ENCODE measurements at places on chromosomes 12 and 14.

- DNase-seq = no peak
Measured at GRCh38 chr12:65016881-65017650, 104.0 kb downstream of the WIF1 start.

DNA sequence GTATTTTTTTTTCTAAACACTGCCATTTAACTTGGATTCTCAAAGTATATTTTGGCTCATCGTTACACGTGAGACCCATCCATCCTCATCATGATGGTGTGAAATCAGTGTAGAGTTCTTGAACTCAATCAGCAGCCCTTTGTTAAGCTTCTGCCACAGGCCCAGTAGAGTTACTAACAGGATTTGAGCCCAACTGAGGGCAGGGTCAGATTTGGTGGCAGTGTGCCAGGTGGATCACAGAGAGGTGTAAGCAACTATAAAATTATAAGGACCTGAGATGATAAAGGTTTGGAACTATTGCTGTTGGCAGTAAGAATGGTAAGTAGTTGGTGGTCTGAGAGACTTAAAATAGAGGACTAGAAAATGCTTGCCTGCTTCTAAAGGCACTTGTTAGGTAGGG lies 72.8 kb downstream of the RASSF8 start:
- DNase-seq = no peak

DNA sequence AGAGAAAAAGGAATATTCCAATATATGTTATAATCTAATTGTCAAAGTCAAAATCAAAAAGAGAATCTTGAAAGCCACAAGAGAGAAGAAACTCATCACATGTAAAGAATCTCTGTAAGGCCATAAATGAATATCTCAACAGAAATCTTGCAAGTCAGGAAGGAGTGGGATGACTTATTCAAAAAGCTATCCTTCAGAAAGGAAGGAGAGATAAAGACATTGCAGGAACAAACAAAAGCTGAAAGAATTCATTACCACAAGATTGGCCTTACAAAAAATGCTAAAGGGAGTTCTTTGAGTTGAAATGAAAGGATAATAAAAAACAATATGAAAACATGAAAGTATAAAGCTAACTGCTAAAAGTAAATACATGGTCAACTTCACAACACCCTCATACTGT lies 286.8 kb downstream of the LRIG3 start:
- DNase-seq = no peak

DNA sequence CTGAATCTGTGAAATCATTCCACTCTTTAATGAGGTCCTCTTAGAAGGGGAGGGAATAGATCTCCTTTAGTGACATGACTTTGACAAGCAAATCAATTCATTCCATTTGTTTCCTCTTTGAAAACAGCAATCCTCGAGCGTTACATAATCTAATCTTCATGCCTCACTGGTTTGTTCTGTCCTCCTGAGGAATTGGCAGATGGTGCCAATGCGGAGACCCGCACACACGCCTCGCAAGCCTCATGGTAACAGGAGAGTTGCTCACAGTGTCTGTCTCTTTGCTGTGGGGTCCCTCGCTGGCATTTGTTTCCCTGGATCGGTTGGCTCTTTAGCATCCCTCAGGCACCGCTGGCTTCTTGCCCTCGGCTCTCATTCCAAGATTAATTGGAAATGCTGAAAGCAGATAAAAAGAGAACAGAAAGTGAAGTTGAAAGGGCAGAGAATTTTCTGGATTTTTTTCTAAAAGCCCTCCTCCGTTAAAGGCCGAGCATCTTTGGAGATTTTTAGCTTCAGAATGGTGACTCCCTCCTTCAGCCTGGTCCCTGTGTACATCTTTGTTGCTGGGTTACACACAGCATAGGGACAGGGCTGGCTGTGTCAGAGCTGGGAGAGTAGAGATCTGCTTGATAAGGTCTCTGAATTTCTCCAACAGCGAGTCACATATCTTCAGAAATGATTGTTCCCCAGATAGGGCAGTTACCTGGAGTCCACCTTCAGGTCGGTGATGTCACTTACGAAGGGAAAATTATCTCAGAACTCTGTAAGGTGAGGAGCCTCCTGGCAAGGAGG lies 10.1 kb upstream of the CABP1 start:
- no peak for DNase-seq

- DNase-seq = no peak
Measured at GRCh38 chr14:89085737-89086382, 261.4 kb downstream of the TTC8 start.

GRCh38 chr12:82407481-82407880 lies 49.2 kb downstream of the METTL25 start:
- DNase-seq = no peak

GRCh38 chr12:103455020-103455763 lies 40.6 kb downstream of the C12orf42 start:
- no peak for DNase-seq

GRCh38 chr12:47822863-47823262 lies 3.2 kb upstream of the HDAC7 start:
- no peak for DNase-seq

DNA sequence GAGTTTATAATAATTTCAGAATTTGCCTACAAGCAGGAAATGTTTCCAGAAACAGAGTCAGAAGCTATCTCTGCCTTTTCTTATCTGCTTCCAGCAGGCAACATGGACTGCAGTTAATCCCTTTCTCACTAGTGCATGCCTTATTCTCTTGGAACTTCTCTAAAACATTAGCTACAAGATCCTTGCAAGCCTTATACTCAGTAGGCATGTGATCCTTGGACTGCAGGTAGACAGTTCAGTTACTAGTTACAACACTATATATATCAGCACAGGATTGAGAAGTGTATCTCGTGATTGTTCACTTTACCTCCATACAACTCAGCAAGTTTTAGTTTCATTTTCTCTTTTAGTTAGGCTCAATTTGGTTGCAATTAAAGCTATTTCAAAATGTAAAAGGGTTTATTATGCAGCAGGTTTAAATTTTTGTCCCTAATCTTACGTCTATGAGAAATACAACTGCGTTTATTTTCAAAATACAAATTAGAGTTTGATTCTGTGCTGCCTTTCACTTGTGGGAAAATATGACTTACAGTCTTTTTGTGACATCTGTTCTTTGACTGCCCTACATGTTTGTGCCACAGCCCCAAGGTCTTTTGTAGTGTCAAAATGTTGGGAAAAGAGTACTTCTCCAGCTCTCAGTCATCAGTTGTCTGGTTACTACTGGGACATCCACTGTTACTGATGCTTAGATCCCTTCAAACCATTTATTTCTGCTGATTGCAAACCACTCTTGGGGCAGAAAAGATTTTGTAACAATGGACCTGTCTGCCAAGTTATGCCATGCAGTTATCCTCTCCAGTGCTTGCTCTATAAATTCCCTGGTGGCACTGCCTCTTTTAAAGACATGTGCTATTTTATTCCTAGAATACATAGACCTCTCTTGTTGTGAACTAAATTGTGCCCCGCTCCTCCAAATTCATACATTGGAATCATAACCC lies 709.0 kb upstream of the FOXG1 start:
- DNase-seq = no peak

DNA sequence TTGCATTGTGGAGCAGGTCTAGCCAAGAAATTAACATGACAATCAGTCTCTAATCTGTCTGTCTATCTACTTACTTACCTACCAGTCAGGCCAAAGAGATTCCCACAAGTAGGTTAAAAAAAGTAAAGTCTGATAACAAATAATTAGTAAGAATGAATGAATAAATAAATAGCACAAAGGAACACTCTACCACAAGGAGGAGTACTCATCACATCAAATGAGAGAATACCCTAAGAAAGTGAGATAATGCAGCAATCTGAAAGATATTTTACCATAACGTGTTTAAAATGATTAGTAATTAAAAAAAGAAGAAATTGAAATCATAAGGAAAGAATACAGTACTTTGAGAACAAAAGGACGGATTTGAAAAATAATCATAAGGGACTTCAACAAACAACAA lies 187.2 kb downstream of the SYNE2 start:
- no peak for DNase-seq

DNA sequence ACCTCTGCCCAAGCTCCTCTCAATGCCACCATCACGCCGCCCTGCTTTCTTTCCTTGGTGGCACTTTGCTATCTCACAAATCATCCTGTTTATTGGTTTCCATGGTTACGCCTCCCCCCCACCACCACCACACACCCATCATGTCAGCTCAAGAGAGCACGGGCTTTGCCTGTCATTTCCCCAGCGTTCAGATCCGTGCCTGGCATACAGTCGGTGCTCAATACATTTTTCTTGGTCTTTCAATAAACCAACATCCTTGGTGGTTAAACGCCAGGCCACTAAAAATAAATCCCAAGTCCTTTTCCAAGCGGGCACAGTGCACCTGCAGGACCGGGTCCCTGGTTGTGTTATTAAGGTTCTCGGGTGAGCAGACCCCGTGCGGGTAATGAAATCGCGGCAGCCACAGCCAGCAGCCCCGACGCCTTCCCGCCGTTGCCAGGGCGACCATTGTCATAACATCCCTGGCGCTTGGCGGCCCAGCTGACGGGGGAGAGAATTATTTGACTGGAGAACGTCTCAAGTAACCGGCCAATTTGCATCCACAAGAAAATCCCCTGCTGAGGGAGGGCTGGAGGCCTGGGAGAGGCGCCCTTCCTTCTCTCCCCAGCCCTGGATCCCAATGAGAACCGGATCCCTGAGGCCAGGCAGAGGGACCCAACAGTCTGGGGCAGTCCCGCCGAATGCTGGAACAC lies 92.9 kb downstream of the KSR2 start:
- DNase-seq = peak; percentile 26

GRCh38 chr14:95711476-95712176 lies 2.3 kb downstream of the TCL1A start:
- DNase-seq = no peak

DNA sequence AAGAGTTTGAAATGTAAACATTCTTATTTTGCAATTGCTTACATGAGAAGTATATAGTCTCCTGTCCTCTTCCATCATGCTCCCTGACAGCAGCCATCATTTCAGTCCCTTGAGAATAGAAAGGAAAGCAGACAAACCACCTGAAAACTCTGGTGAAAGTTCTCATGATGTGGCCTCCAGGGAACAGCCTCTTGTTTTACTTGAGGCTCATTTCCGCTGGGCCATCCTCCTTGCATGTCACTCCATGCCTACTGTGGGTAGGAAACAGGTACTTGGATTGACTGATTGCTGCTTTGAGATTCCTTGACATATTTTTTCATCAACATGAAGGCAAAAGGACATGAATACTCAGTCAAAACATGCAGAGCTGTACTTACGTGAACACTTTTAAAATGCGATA lies 6.0 kb downstream of the SYT1 start:
- DNase-seq = no peak

DNA sequence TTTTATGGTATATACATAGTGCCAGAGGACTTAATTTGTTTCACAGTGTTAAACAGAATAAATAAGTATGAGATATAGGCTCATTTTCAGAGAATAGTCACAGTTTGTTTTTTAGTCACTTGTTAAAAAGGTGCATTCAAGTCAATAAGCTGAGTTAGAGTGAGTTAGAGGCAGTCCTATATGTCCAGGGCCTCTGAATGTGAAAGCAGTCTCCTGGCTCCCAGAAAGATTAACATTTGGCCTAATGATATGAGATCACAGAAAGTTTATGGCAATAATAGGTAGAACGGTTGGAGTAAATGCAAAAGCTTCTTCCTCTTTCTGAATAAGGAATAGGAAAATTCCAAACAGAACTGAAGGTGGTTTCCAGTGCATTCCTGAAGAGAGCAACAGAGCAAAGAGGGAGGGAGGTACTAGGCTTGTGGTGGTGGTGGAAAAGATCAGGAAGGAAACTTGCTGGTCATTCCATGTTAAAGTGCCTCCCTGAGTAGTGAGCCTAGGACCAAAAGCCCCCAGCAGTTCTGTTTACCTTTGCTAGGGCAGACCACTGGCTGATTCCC lies 54.4 kb downstream of the SLC38A4 start:
- DNase-seq = no peak

DNA sequence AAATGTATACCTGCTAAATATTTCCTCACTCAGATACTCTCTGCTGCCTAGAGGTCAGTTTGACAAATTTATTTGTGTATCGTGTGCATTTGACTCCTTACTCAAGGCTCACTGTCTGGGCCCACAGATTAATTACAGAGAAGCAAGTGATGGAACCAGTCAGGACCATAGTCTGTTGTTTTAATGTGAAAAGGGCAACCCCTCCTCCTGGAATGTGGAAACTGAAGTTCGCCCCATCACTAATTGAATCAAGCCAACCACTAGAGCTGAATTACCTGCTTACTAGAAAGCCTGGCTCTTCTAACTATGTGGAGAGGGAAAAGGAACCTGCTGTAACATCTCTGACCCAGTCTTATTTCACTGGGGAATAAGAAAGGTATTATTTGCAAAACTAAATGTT lies 199.9 kb upstream of the KRR1 start:
- DNase-seq = no peak

GRCh38 chr12:117580718-117581062 lies 219.3 kb upstream of the NOS1 start:
- no peak for DNase-seq

DNA sequence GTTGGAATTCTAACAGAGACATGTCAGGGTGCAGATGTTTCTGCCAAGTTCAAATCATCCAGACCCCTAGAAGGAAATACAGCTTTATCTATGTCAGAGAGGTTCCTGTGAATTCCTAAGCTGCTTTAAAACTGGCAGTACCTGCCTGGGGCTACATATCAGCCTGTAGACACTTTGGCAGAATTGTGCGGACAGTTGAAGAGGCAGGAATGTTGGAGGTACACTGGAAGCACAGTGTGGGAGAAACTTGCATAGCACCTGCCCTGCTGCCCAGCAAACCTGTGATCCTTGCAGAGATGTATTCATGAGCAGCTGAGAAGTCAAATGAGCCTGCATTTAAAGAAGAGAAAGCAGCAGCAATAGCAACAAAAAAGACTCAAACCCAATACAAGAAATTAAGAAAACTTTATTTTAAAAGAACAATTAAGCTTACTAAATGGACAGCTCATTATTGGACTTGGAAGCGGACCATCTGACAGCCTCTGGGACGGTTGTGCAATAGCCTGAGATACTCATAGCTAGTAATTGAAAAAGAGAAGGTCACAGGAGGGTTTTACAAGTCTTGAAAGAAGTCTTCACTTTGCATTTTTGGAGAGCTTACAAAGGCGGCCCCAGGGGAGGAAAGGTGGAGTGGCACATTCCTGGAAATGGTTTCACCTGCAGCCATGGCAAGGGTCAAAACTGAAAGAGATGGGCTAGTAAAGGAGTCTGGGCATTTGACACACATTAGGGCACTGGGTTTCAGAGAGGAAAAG lies 280.9 kb upstream of the FLRT2 start:
- DNase-seq = no peak

- no peak for DNase-seq
Measured at GRCh38 chr12:7319930-7320329, 16.1 kb downstream of the ACSM4 start.

- no peak for DNase-seq
Measured at GRCh38 chr14:98173305-98173704, 1098.7 kb downstream of the BCL11B start.

DNA sequence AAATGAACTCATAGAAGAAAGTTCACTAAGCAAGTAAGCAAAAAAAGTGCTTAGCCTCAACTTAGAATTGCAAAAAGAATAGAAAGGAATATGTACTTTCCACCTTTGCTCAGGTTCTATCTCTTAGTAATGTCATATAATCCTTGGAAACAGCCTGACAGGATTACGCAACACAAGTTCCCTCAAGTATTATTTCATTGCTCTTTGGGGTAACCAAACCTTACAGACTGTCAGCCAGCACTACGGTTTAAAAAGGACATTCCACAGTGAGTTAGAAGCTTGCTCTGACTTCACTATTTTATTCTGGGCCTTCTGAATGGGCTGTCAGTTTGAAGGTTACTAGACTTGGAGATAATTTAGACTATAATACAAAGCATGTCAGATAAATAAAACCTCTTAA lies 264.0 kb downstream of the ATXN7L3B start:
- DNase-seq = no peak

- peak; percentile 17 for DNase-seq
Measured at GRCh38 chr12:102879144-102879763, 37.8 kb downstream of the PAH start.

- DNase-seq = no peak
Measured at GRCh38 chr14:58663494-58664111, 25.8 kb downstream of the DACT1 start.
